Fibroblast of skin of scalp (primary cell): ENCODE measurements at places on chromosomes 16 and 17.
A peak's percentile ranks its signal among the peaks of the same experiment; 100 is the strongest.

- DNase-seq: no peak
Measured at GRCh38 chr17:37746617-37747016, 1.8 kb upstream of the HNF1B start.

GRCh38 chr16:87229230-87230188 is 87.7 kb downstream of the C16orf95 start:
- peak; percentile 63 for DNase-seq

- DNase-seq: peak; percentile 28
Measured at GRCh38 chr16:68116256-68116867, 31.2 kb downstream of the NFATC3 start.

DNA sequence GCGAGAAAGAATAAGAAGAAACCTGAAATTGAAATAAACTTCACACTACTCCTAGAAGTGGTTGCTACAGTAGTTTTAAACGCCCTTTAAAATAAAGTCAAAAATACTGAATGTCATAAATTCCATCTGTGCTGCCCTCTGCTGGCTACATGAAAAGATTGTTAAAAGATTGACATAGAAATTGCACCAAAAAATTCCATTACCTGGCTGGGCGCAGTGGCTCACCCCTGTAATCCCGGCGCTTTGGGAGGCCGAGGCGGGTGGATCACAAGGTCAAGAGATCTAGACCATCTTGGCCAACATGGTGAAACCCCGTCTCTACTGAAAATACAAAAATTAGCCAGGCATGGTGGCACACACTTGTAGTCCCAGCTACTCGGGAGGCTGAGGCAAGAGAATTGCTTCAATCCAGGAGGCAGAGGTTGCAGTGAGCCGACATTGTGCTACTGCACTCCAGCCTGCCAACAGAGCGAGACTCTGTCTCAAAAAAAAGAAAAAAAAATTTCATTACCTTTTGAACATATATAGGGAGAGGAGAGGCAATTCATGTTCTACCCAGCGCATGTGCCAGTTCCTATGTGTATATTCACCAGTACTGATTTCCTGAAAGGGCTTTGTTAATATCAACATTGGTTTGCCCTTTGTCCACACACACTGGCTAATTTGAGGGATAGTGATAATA is 36.5 kb downstream of the CYTH1 start:
- DNase-seq: peak; percentile 38

- no peak for DNase-seq
Measured at GRCh38 chr17:778096-778495, 4.0 kb downstream of the GLOD4 start.
